ENCODE measurements at places on chromosomes 2 and 18.

DNA sequence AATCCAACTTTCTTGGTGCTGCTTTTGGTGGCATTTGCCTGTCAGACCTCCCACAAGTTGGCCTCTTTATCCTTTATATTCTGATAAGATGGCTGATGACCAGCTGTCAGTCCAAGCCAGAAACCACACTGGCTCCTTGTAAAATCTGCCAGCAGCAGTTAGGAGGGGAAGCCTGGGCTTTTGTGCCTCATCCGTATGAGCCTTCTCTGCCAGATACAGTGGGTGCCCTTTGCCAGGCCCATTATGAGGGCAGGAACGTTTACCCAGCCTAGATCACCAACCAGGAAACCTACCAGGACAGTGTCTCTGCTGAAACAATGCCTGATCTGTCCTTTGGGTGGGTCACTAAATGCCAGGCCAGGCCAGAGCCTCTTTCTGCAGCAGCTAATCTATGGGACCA is 202.9 kb upstream of the SP5 start:
- DNase-seq: no peak

- no peak for DNase-seq
Observed at GRCh38 chr2:203997980-203998809, 61.6 kb downstream of the ICOS start.

DNA sequence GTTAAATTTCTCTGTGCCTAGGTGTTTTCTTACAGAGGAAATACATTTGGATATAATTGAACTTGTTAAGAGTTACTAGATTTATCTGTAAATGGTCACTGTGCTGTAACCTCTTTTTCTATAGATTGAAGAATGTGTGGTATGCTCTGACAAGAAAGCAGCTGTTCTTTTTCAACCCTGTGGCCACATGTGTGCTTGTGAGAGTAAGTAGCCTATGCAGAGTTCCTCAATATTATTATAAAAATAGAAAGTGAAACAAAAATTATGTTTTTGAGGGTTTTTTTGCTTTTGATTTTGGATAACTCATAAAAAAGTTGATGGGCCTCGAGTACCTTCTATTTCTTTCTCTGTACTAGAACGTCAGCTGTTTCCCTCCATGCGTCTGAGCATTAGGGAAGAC is 112.4 kb downstream of the MIB1 start:
- no peak for DNase-seq

- no peak for DNase-seq
Observed at GRCh38 chr2:8288206-8288605, 393.6 kb upstream of the ID2 start.

- no peak for DNase-seq
Observed at GRCh38 chr2:209260281-209260680, 163.6 kb upstream of the MAP2 start.

DNA sequence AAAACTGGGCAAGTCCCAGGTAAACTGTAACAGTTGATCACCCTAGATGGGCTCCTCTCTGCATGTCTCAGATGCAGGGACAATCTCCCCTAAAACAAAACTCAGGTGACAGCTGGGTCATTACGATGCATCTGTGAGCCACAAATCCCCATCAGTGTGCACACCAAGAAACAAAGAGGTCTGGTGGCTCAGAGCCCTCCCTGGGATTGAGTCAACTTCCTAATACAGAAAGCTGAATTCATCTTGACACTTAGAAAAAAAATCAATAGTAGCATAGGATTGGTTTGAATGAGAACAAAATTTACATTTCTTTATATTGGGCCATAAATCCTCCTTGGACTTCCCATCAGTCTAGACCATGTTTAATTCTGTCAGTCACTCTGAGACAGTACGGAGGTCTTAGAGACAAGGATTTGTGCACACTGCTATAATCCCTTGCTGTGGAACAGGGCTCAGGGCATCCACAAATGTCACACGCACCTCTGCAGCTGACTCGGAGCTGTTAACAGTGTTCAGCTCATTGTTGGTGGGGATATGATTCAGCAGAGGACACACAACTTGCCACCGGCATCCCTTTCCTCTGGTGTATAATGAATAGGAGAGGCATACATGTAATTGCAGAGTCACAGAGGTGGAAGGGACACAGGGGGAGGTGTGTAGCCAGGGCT is 44.5 kb upstream of the DAPL1 start:
- DNase-seq: no peak

GRCh38 chr2:227054006-227054405 is 110.0 kb downstream of the COL4A4 start:
- DNase-seq: no peak

DNA sequence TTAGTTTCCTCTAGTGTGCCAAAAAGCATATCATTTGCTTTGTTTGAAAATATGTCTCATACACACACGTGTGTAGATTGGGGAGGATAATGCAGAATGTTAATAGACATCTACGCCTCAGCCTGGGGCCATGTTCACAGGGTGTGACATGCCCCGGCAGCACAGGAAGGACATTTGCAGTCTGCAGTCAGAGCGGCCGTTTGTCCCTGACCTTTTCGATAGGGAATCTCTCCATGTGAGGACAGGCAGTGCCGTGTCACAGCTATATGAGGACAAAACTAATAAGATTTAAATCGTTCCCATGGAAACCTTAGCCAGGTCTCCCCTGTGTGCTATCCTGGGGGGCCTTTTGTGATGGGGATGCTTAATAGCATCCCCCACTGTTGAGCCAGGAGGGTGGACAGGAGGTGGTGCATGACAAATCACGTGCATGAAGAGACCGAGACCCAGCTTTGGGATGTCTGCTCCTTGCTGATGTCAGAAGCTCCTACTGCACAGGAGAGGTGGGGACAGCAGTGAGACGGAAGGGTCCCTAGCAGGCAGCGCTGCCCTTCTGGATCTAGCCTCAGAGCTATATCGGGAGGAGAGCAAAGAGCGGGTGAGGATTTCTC is 100.6 kb downstream of the RNF144A start:
- DNase-seq: no peak

DNA sequence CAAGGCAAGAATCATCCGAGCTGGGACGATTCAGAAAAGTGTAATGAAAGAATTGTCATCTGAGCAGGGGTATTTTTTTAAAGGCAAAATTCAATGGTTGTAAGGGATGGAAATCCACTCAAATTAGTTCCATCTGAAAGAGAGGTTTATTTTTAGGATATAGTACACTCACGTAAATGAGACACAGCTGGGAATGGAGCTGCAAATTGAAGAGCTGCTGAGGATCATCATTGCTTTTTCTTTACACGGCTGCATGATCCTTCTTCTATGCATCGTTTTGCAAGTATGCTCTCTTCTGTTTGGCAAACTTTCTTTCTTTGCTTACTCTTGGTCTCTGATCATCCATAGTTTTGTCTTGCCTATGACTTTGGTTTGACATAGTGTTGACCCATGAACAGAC is 27.4 kb upstream of the CUL3 start:
- DNase-seq: no peak

- DNase-seq: no peak
Observed at GRCh38 chr2:71783215-71783614, 329.9 kb downstream of the DYSF start.

Data from activated CD4-positive, alpha-beta T cell treated with anti-CD3 and anti-CD28 coated beads for 24 hours (primary cell).